Hepatocyte (in vitro differentiated cells): ENCODE measurements at places on chromosomes 16 and 17. TPM values are rescaled to one million over a fixed set of nuclear protein-coding genes. Genes with fewer than 3 reads are reported as not detected.

The SLC38A8 gene
- total RNA-seq, result not detected in 2 replicates

The DBF4B gene
- 1.8 and 4.1 TPM in 2 replicates for total RNA-seq

The CALB2 gene
- 1.8 and 2.3 TPM in 2 replicates for total RNA-seq

The GAST gene
- not detected in 2 replicates for total RNA-seq

The C1QL1 gene
- total RNA-seq, result 12.8 and 15.1 TPM in 2 replicates

The IQCK gene
- total RNA-seq, result 9.7 and 11.8 TPM in 2 replicates

DNA sequence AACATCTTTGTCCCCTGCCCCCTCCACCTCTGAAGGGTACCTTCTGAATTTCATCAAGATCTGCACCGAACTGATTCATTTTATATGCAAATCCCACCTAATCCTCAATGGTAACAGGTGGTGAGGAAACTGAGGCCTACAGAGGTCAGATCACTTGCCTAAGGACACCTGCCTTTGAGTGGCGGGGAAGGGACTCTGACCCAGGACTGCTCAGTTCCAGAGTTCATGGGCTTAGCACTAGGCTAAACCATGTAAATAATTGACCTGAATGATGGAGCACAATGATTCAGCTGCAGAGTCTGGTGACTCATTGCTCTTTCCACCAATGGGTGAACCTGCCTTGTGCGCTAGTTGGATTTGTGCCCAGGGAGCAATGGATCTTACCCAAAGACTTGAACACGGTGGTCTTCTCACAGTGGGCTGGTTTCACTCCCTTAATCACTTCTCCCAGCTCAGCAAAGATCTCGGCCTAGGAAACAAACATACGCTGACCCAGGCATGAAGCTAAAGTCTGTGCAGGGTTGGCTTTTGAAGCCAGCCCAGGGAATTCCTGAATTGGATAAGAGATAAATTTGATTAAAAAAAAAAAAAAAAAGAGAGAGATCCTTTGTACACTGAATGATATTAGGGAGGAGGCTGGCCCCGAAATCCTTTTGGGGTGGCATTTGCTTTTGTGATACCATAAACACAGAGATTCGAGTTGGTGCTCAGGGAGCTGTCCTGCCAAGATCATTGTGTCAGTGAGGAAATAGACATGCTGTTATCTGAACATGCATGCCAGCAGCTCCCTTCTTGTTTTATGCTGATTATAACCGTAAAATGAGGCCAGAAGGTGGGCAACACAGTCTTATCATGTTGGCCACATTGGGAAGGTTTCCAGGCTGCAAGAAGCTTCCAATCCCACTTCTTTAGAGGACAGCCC, 17.0 kb downstream of the CRYM start:
- DNase-seq, result peak; percentile 83
- peaks cover 29% of the 10 kb centered on the region for H3K4me1 ChIP-seq
- H3K4me3 ChIP-seq, result no peak overlapping the region
- H3K36me3 ChIP-seq, result no peaks in the 10 kb centered on the region
- H3K27ac ChIP-seq, result peak overlapping the region; percentile 88

DNA sequence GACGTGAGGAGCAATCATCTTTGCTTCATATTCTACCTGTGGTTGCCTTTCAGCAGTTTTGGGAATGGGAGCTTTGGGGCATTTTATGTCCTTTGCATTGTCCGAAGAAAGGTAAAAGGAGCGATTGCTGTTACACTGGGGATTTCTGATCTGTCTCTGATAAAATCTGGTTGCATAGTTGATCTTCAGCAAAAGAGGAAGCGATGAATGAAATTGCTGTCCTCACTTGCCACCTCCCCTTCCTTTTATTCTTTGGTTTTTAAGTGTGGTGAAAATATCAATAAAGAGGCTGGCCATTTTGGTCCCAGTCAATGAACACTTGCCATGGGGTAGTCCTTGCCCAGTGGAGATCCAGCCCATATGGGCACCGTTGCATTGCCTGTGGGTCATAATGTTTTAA, 236.8 kb downstream of the MSI2 start:
- DNase-seq, result no peak
- no peak overlapping the region for H3K4me3 ChIP-seq
- H3K27me3 ChIP-seq, result no peaks in the 10 kb centered on the region
- H3K4me1 ChIP-seq, result no peaks in the 10 kb centered on the region
- no peak overlapping the region for H3K27ac ChIP-seq
- no peaks in the 10 kb centered on the region for H3K36me3 ChIP-seq

DNA sequence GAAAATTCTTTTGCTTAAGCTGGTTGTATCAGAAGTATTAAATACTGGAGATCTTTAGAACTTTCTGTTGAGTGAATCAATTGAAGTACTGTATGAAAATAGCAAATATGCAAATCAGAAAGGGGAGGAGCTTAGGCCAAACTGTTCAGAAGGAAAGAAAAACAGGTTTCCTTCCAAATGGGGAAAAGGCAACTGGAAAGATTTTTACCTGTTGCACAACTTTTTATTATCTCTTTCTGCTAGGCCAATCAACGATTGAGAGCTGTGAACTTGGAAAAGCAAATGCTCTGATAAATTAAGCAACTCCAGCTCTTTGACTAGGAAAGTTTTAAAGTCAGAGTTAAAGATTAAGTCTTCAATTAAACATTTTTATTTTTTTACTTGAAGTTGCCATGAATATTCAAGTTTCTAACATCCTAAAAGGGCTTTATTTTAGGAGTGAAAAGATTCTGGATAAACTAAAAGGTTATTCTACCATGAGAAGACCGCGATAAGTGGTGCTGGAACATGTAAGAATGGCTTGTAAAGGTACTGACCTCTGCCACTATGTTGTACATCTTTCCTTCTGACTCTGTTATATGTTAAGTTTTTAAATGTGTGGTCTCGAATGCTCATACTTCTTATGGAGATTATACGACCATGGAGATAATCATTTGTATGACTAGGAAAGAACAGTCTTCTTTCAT, 16.5 kb downstream of the DCUN1D3 start:
- H3K4me1 ChIP-seq, result peaks cover 70% of the 10 kb centered on the region
- H3K27me3 ChIP-seq, result no peaks in the 10 kb centered on the region
- H3K4me3 ChIP-seq, result no peak overlapping the region
- H3K27ac ChIP-seq, result peak overlapping the region; percentile 65
- no peaks in the 10 kb centered on the region for H3K36me3 ChIP-seq

DNA sequence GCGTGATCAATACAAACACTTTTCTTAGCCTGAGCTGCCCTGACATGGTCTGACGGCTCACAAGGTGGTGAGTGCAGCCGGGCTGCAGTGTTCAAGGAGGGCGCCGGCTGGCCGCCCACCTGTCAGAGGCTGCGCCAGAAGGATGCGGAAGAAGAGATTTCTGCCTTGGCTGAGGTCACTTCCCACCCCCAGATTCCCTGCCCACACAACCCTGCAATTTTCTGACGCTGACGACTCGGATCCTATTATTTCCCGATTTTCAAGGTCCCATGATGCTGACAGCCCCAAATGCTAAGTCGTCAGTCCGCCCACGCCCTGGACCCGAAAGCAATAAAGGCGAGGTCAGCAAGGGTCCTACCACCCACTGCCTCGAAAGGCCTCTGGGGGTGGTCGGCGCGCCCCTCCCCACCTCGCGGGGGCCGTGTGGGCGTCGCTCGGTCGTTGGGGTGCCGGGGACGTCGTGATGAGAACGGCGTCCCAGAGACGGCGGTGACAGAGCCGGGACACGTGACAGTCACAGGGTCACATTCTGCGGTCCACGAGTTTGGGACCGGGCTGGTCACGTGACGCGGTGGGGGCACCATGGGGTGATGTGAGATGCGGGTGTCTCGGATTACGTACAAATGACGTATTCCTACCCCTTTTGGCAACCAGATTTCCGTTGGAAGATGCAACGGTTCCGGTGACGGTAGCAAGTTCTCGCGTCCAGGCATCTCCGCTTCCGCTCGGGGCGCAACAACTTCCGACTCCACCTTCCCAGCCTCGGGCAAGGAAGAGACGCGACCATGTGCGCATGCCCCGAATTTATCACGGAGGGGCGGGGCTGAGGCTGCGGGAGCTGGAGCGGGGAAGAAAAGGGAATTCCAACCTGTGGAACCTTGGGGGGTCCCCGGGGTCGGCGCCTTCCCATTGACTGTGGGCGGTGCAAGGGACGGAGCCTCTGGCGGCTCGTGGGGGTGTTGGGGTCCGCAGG, at the start of gene STX4:
TSS of gene STX4 (plus strand) at position 823 of the 973 bp plus-strand sequence. CDS start 248 bp downstream, outside the sequence.
- peak within 1 kb of the TSS; percentile 97 for H3K27ac ChIP-seq
- DNase-seq, result peak; percentile 97
- no peaks in the 10 kb centered on the region for H3K36me3 ChIP-seq
- H3K4me1 ChIP-seq, result no peaks in the 10 kb centered on the region

- H3K27ac ChIP-seq, result no peak overlapping the region
- no peaks in the 10 kb centered on the region for H3K36me3 ChIP-seq
- DNase-seq, result no peak
- no peak overlapping the region for H3K4me3 ChIP-seq
Observed at GRCh38 chr17:21400816-21401593, 24.8 kb downstream of the KCNJ12 start.

DNA sequence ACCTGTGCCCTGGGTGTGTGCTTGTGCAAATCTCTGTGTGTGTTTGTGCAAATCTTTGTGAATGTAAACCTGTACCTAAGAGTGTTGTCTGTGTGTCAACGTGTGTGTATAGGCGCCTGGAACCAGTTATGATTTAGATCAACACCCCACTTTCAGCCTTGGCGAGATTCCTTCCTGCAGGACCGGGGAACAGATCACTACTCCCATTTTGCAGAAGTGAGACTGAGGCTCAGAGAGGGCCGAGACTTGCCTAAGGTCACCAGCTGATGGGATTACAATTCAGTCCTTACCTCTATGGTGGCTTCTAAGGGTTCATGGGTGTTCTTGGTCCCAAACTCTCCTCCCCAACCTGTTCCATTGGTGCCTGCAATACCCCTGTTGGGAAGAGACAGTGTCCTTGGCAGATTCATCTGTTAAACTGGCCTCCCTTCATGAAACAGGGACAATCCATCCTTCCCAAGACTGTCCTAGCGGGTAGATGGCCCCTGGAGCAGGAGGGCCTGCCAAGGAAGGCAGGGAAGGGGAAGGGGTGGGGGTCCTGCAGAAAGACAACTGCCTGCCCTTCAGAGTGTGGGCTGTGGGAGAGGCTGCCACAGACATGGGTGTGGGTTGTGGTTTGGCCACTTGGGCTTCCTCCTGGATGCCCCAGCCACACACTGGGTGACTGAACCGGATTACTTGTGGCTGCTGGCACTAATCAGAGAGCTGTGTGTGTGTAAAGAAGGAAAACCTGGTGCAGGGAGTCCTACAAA, 6.9 kb upstream of the MAPK7 start:
- H3K27me3 ChIP-seq, result no peaks in the 10 kb centered on the region
- no peak overlapping the region for H3K4me3 ChIP-seq
- no peaks in the 10 kb centered on the region for H3K4me1 ChIP-seq
- no peaks in the 10 kb centered on the region for H3K36me3 ChIP-seq

DNA sequence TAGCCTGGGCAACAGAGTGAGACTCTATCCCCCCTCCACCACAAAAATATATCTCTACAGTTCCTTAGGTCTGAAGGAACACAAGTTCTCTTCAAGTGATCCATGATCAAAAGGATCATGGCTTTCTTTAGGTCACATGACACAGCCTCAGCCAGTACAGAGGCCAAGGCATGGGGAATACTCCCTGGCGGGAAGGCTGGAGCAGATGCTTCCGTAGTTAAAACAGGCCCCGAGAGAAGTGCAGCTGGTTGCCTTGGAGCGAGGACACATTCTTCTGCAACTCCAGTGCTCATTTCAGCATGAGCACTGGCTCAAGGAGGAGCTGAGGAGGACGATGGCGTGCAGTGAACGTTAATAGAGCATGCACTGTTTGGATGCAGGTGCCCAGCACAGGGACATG, 13.5 kb downstream of the CDIP1 start:
- peaks cover 8% of the 10 kb centered on the region for H3K4me1 ChIP-seq
- H3K36me3 ChIP-seq, result no peaks in the 10 kb centered on the region
- no peak overlapping the region for H3K4me3 ChIP-seq
- no peak overlapping the region for H3K27ac ChIP-seq

DNA sequence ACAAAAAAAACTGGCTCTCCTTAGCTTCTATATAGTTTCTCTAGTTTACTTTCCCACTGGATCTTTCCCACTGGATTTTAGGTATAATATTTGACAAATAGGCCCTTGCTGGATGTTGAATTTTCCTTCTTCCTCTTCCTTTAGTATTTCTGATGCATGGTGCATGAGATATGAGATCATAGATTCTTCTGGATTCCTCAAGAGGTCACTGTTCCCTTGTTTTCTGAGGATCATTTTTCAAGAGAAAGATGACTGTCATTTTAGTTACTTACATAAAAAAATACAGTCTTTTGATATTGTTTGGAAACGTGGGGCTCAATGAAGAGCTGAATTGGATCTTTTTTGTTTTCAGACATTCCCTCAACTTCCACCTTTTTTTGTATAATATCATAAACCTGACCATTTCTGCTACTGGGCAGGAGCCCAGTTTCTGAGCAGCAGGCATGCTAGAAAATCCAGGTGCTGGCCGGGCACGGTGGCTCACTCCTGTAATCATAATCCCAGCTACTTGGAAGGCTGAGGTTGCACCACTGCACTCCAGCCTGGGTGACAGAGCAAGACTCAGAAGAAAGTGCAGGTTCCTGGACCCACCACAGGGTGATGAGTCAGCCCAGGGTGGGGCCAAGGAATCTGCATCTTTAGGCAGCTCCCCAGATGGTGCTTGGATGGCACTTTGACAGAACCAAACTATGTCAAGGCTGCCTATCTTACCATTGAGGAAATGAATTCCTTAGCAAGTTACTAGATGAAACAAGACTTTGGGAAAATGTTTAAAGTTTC, 70.3 kb downstream of the SDR42E1 start:
- H3K27ac ChIP-seq, result no peak overlapping the region
- H3K4me3 ChIP-seq, result no peak overlapping the region
- peak; percentile 50 for DNase-seq
- no peaks in the 10 kb centered on the region for H3K4me1 ChIP-seq

- H3K27ac ChIP-seq, result no peak overlapping the region
- no peak overlapping the region for H3K4me3 ChIP-seq
- no peaks in the 10 kb centered on the region for H3K4me1 ChIP-seq
- H3K36me3 ChIP-seq, result no peaks in the 10 kb centered on the region
- H3K27me3 ChIP-seq, result no peaks in the 10 kb centered on the region
Observed at GRCh38 chr17:81286491-81287145, 8.5 kb downstream of the SLC38A10 start.

- no peaks in the 10 kb centered on the region for H3K36me3 ChIP-seq
- no peak for DNase-seq
- H3K27me3 ChIP-seq, result no peaks in the 10 kb centered on the region
- no peak overlapping the region for H3K4me3 ChIP-seq
Observed at GRCh38 chr17:66764506-66764905, 70.4 kb upstream of the CACNG5 start.

DNA sequence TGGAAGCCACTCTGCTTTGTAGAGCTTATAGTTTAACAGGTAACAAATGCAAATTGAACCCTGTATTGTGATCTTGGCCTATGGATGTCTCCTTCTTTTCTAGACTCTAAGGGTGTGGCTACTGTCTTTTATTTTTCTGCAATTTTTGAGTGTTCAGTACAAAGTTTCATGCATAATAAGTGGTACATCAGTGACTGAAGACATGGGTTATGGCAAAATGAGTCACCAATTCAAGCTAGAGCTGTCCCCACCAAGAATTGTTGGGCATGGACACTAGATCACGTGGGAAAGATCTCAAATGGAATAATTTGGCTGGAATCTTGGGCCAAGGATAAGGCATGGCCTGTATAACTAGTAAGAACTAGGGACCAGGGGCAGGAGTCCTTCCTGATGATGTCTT, 228.4 kb upstream of the N4BP1 start:
- DNase-seq, result no peak
- H3K4me3 ChIP-seq, result no peak overlapping the region
- H3K27ac ChIP-seq, result no peak overlapping the region
